ENCODE measurements at places on chromosomes 3 and 15. TPM values are rescaled to one million over a fixed set of nuclear protein-coding genes. Genes with fewer than 3 reads are reported as not detected.

DNA sequence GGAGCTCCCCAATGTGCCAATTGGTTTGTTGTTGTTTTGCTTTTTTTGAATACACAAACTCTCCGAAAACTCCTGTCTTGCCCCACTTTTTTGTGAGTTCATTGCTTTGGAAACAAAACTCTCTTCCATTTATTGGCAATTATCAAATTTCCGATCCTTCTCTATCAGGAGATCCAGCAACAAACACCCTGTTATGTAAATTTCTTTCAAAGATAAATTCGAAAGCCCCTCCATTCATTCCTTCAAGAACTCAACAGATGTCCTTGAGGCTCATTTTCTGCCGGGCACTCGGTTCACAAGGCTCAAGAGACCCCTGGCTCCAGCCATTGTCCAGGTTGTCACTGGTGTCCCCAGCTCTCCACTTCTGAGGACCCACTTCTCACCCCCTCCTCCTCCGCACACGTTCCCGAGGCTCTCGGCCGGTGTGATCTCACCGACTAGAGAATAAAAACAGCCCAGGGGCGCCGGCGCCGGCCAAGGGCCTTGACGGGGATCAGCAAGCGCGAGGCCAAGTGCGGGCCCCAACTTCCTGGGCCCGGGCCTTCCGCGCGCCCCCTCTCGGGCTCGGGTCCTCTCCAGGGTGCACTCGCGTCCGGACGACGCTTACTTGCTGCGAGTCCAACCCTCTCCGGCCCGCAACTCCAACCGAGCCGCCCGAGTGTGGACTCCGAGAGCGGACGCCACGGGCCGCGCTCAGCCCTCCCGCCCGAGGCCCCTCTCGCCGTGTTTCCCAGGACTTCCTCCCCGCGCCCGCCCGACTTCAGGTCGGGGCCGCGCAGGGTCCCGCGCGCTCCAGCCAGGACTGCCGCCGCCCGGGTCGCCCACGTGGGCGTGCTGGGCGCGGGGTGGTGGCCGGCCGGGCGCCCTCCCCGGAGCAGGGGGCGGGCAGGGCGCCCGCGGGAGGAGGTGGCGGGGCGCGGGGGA is 533 bp upstream of the SMAD3 start:
- DNase-seq, result no peak

GRCh38 chr15:23787346-23788105 is 100.4 kb upstream of the NDN start:
- DNase-seq, result no peak

RMDN3 gene
- total RNA-seq, result 18.0 TPM

GUCA1C gene
- total RNA-seq, result not detected

TMEM207 gene
- not detected for total RNA-seq
